ENCODE measurements at places on chromosomes 3 and 15.
A peak's percentile ranks its signal among the peaks of the same experiment; 100 is the strongest.

- DNase-seq, result no peak
Observed at GRCh38 chr3:3301476-3301875, 122.0 kb upstream of the CRBN start.

GRCh38 chr3:178435575-178435974 is 100.7 kb upstream of the KCNMB2 start:
- no peak for DNase-seq

- no peak for DNase-seq
Observed at GRCh38 chr3:102235679-102236078, 199.1 kb upstream of the ZPLD1 start.

DNA sequence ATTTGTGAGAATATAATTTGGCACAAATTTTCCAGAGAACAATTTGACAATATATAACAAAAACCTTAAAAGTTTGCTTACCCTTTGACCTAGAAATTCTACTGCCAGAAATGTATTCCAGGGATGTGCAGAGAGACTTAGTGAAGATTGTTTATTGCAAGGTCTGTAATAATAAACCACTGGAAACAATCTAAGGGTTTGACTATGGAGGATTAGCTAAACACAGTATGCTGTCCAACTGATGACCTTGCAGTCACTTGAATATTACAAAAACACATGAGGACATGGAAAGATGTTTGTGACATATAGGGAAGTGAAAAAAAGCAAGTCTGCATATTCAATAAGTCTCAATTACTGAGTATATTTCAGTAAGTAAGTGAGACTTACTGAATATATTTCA is 48.1 kb upstream of the CDV3 start:
- no peak for DNase-seq

GRCh38 chr3:21705769-21706168 is 45.2 kb downstream of the ZNF385D start:
- DNase-seq, result no peak

DNA sequence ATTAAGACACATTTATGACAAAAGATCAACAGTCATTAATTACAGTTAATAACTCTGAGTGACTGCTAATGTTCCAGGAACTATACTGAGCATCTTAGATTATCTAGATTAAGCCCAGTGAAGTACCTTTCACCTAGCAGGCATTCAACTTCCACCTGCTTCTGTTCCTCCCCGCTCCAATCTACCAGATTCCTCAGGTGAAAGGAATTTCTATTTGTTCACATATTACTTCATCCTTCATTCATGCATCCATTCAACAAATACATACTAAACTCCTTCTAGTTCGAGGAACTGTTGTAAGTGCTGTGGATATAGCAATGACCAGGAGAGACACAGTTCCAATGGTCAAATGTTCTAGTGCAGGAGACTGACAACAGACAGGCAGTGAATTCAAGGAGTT is 139.3 kb downstream of the FILIP1L start:
- no peak for DNase-seq

DNA sequence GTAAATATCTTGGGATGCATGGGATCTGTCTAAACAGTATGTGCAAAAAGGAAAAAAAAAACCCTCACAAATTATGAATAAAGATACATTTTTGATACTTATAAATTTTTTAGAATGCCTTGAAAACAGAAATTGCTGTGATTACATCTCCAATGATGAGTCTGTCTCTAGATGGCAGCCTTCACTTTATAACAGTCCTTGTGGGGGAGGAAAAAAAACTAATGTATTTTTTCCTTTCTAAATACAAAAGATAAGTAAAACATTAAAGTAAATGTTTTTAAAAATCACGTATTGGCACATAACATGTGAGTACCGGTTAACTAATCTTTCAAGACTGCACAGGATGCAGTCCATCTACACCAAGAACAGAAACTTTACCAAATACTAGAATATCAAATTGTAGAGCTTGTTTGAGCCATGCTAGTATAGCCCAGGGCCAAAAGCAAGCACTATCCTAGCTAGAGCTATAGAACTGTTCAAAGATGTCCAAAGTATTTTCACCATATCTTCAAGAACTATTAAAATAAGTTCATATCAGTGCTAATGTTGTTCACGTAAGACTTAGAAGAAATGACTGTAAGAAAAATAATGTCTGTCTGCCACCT is 206.4 kb downstream of the STAG1 start:
- no peak for DNase-seq

- peak; percentile 7 for DNase-seq
Observed at GRCh38 chr15:42820811-42821210, 83.9 kb upstream of the CDAN1 start.

- DNase-seq, result no peak
Observed at GRCh38 chr15:48898032-48898431, 20.1 kb downstream of the EID1 start.

DNA sequence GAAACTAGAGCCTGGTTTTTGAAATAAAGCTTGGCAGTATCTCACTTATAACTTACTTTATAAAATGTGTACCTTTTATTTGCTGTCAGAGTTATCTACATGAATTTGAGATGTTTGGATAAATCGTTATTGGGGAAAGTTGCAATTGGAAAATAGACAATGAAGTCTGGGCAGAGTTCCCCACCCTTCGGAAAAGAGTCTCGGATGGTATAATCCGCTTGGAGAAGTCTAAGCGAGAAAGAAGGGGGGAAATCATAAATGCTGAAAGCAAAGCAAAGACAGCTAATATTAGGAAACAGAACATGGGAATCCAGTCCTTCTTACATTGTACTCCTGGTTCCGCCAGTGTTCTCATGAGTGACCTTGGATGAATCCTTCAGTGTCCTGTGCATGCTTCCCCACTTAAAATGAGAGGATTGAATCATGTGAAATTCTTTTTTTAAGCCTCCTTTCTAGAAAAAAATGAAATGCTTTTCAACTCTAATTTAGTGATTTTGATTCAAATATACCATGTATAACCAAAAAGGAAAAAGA is 162.4 kb downstream of the ATG7 start:
- no peak for DNase-seq

DNA sequence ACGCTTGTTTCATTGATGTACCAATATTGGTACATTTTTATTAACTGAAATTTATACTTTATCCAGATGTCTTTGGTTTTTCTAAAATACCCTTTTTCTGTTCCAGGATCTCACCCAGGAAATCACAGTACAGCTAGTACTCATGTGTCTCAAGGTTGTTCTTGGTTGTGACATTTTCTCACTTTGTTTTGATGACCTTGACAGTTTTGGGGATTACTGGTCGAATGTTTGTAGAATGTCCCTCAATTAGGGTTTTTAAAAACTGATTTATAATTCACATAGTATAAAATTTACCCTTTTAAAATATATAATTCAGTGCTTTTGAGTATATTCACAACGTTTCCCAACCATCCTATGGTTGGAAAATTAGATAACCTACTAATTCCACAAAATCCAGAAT is 6.3 kb upstream of the SNRPN start:
- DNase-seq, result no peak

- no peak for DNase-seq
Observed at GRCh38 chr3:188126934-188127333, 27.0 kb upstream of the LPP start.

DNA sequence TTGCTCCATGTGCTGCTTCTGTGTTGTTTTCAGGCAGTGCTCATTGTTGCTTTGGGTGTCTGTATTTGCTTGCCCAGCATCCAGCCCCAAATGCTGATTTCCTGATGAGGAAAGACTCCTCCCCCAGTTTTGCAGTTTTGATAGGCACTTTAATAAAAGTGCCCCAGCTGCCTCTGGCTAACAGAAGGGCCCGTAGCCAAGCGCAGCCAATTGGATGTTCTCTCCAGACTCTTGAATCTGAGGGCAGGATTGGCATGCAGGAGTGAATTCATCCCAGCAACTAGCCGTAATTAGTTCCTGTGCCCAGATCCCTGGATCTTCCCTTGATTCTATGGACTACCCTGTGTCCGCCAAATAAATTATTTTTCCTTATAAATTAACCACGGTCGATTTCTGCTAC is 14.8 kb upstream of the SEMA5B start:
- DNase-seq, result no peak

- DNase-seq, result no peak
Observed at GRCh38 chr3:37494216-37494615, 319.8 kb upstream of the LRRFIP2 start.

DNA sequence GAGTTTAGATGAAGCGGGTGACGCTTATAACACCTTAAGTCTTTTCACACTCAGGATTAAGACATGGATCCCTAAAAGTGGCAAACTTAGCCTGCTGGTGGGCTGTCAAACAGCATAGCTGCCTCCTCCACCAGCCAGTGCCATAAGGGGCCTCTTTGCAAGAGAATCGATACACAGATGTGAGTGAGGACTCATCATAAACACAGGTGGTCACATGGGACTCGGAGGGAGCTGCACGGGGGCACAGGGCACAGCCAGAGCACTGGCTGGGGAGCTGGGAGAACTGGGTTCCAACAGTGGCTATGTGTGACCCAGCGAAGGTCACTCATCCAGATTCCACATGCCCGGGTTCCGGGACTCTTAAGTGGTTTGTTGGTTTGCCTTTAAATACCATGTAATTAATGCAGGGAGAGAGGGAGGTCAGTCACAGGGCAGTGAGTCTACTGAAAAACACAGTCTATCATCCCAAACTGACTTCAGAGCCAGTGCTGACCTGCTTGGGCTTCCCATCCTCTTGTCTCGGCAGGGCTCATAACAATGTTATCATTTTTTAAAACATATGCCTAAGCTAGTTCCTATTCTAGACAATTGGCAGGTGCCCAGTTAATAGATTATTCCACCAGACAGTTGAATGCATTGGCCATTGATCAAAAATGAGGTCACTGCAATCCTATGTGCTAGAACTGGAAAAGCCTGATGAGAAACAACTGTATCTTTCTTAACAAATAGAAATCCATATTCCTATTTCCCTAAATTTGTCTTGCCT is 51.8 kb downstream of the SLC12A8 start:
- DNase-seq, result no peak

DNA sequence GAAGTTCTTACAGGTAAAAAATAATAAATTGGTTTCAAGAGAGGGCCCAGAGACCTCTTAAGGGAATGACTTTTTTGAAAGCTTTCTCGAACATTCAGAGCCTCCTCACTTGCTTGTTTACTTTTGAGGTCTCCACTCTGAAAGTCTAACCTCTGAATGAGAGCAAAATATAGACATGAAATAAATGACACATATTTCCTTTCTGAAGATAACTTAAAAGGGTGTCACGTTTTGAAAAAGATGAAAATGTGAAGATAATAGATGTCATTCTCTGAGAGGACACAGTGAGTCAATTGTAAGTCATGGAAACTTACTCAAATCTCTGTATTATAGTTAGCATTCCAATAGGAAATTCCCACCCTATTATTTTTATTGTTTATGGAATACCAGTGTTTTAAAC is 44.6 kb downstream of the HACD2 start:
- no peak for DNase-seq

DNA sequence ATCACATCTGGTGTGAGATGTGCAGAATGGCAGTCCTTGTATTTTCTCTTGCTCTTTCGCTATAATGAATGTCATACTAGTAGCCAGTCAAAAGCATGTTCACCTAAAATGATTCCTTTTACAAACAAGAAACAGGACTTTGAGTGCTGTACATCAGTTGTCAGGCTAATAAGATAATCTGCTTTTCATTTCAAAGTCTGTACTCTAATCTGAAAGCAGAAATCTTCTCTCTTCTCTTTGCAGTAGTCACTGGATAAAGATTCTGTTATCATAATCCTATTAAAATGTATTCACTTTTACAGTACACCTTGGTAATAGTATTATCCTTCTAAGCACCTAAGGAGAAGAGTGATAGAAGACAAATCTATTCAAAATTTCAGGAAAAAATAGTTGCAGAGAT is 300.1 kb downstream of the MFSD1 start:
- DNase-seq, result no peak

GRCh38 chr15:66095871-66096687 is 157.5 kb downstream of the MEGF11 start:
- no peak for DNase-seq

DNA sequence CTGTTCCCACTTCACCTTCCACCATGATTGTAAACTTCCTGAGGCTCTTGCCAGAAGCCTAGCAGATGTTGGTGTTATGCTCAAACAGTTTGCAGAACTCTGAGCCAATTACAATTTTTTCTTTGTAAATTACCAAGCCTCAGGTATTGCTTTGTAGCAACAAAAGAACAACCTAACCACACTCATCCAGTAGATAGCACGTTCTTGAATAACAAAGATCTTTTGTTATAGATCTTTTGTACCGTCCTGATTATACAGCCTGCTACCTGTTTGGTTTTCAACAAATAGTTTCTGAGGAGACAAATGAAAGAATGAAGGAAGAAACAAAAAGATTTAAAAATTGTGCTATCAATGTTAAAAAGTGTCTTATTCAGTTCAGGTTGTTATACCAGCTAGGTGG is 474.7 kb upstream of the ALCAM start:
- no peak for DNase-seq

GRCh38 chr3:4517643-4518311 is 24.6 kb downstream of the ITPR1 start:
- no peak for DNase-seq

GRCh38 chr15:81038975-81039607 is 38.4 kb downstream of the TLNRD1 start:
- peak; percentile 35 for DNase-seq

DNA sequence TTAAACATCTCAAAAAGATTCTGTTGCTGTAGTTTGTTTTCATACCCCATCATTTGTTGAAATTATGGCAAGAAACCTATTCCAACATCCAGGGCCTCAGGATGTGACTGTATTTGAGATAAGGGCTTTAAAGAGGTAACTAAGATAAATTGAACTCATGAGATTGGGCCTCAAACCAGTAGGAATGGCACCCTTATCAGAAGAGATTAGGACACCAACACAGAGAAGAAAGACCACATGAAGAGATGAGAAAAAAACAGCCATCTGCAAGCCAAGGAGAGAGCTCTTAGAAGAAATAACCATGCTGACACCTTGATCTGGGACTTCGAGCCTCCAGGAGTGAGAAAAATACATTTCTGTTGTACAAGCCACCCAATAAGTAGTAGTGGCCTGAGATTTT is 157.7 kb downstream of the CGGBP1 start:
- DNase-seq, result no peak

GRCh38 chr3:62446337-62446940 is 73.1 kb upstream of the FEZF2 start:
- no peak for DNase-seq

DNA sequence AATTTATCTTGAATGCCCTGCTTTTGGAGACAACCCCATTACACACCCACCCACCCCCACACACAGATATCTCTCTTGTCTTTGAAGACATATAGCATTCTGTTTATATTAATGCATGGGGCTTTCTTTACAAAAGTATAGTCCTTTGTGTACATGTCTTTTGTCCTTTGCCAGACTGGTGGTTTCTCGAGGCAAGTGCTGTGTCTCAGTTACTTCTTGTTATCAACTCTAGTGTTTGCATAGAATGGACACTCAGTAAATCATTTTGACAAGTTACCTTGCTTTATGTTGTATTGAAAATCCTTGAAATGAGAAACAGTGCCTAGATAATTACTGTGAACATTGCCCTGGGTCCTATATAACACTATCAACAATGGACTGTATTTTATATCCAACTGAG is 33.9 kb downstream of the KBTBD8 start:
- DNase-seq, result no peak

GRCh38 chr3:181899702-181900101 is 188.0 kb downstream of the SOX2 start:
- DNase-seq, result no peak

GRCh38 chr3:38284756-38285150 is 2.7 kb downstream of the SLC22A14 start:
- DNase-seq, result no peak
